ENCODE measurements at places on chromosomes 7 and 10. TPM values are rescaled to one million over a fixed set of nuclear protein-coding genes. Genes with fewer than 3 reads are reported as not detected.

Gene AGAP5
- total RNA-seq: 9.8 TPM

Gene WIPF3
- total RNA-seq: 0.67 TPM

Gene ITPRIP
- total RNA-seq: 34.4 TPM

Gene C10orf105
- 0.52 TPM for total RNA-seq

Gene SEC31B
- 18.2 TPM for total RNA-seq

Gene FUOM
- total RNA-seq: 21.2 TPM

Gene PNLIPRP3
- total RNA-seq: 0.20 TPM

Gene OR6B1
- total RNA-seq: not detected

Gene UNCX
- total RNA-seq: not detected

Gene TACC2
- total RNA-seq: 236 TPM

Gene RASSF4
- total RNA-seq: 40.9 TPM

Gene AOAH
- total RNA-seq: 20.8 TPM

Gene NRCAM
- total RNA-seq: 2.0 TPM

Gene LMTK2
- 40.8 TPM for total RNA-seq

Gene TLX1
- not detected for total RNA-seq

Gene PPP1R17
- not detected for total RNA-seq

Gene PRXL2A
- total RNA-seq: 52.9 TPM

Gene ADAM8
- total RNA-seq: 20.3 TPM

Gene LAMB4
- not detected for total RNA-seq

Gene SMNDC1
- total RNA-seq: 35.8 TPM

Gene CRYGN
- not detected for total RNA-seq

Gene CALML5
- total RNA-seq: not detected

Gene ANLN
- 3.3 TPM for total RNA-seq

Gene HOXA6
- total RNA-seq: 6.5 TPM

Gene CEP55
- total RNA-seq: 0.35 TPM

Gene KAT6B
- 45.4 TPM for total RNA-seq

Gene MLXIPL
- 11.1 TPM for total RNA-seq

Gene MYO3A
- 0.06 TPM for total RNA-seq

Gene SPDYE1
- not detected for total RNA-seq

Gene RHOBTB1
- 14.5 TPM for total RNA-seq

Gene GNG11
- 22.6 TPM for total RNA-seq

Gene MRPS17
- 12.6 TPM for total RNA-seq

Gene WNT2
- 12.9 TPM for total RNA-seq

Gene GPR141
- total RNA-seq: 4.0 TPM

Gene TCF7L2
- total RNA-seq: 47.4 TPM

Gene PLXDC2
- total RNA-seq: 129 TPM

Gene SHH
- total RNA-seq: 10.1 TPM

Gene PODXL
- 99.9 TPM for total RNA-seq

Gene AKR1C8
- 0.55 TPM for total RNA-seq

Gene MYL10
- not detected for total RNA-seq

Gene TMEM213
- 9.6 TPM for total RNA-seq

Gene NRBF2
- total RNA-seq: 20.6 TPM

Gene SPDYE11
- not detected for total RNA-seq

Gene SPDYE5
- total RNA-seq: not detected

Gene PTF1A
- total RNA-seq: not detected

Gene AKR1C1
- total RNA-seq: 42.0 TPM

Gene NCF1
- 32.8 TPM for total RNA-seq

Gene ORC5
- total RNA-seq: 13.6 TPM

Gene SORCS1
- total RNA-seq: 0.23 TPM

Gene HOXA5
- 16.0 TPM for total RNA-seq

Gene RAMP3
- 255 TPM for total RNA-seq
